Psoas muscle (tissue), 8 donors: ENCODE measurements at places on chromosomes 16 and 17.
A peak's percentile ranks its signal among the peaks of the same experiment; 100 is the strongest.

DNA sequence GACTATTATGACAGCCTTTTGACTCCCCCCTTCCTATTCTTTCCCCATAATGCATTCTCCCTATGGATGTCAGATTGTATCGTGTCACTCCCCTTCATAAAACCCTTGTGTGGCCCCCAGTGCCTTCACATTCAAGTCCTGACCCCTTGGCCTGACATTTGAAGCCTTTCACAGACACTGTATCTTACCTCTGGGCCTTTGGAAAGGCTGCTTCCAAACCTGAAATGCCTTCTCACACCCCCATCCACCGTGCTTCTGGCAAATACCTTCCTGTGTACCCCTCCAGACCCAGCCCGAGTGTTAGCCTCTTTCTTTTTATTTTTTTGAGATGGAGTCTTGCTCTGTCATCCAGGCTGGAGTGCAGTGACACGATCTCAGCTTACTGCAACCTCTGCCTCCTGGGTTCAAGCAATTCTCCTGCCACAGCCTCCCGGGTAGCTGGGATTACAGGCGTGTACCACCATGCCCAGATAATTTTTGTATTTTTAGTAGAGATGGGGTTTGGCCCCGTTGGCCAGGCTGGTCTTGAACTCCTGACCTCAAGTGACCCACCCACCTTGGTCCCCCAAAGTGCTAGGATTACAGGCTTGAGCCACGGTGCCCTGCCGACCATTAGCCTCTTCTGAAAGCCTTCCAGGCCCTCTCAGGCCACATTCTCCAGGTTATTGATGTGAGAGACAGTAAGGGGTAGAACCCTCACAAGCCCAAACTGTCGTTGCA lies 2.1 kb downstream of the ARMC5 start:
- no peak for DNase-seq

DNA sequence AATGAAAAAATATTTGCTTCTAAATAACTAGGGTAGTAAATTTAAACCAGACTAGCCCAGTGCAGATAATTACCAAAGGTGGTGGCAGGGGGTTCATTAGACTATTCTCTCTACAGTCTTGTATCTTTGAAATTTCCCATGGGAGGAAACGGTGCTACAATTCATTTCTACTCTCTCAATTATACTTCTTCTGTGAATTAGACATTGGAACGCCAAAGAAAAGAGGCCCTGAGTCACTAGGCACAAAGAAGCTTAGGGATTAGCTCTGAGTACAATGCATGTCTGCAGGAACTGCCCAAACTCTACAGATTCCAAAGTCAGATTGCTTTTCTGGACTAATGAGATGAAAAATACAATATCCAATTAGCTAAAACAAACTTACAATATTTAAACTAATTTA lies 30.7 kb upstream of the ARL6IP1 start:
- DNase-seq = no peak

GRCh38 chr16:66481943-66482390 lies 54.9 kb downstream of the BEAN1 start:
- DNase-seq = no peak

DNA sequence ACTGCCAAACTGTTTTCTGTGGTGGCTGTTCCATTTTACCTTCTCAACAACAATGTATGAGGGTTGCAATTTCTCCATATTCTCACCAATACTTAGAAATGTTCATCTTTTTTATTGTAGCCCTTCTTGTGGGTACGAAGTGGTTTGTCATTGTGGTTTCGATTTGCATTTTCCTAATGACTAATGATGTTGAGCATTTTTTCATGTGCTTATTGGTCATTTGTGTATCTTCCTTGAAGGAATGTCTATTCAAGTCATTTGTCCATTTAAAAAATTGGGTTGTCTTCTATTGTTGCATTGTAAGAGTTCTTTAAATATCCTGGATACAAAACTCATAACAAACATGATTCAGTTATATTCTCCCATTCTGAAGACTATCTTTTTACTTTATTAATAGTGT lies 47.5 kb upstream of the CCL2 start:
- no peak for DNase-seq

DNA sequence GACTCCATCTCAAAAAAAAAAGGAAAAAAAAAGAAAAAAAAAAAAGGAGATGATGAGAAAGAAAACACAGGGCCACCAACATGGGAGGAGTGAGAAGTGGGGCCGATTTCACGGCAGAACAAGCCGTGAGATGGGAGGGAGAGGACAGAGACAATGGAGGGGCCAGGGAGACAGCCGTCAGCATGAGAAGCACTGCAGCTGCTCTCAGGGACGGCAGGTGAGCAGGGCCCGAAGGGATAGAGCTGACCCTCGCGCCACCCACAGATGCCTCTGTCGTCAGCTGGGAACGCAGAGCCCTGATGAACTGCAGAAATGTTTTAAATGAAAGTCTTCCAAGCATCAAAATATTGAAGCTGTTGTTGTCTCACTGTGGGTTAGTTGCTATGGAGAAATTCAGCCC lies 20.3 kb downstream of the PITPNM3 start:
- no peak for DNase-seq

GRCh38 chr16:23368469-23368868 lies 66.4 kb downstream of the SCNN1B start:
- no peak for DNase-seq

DNA sequence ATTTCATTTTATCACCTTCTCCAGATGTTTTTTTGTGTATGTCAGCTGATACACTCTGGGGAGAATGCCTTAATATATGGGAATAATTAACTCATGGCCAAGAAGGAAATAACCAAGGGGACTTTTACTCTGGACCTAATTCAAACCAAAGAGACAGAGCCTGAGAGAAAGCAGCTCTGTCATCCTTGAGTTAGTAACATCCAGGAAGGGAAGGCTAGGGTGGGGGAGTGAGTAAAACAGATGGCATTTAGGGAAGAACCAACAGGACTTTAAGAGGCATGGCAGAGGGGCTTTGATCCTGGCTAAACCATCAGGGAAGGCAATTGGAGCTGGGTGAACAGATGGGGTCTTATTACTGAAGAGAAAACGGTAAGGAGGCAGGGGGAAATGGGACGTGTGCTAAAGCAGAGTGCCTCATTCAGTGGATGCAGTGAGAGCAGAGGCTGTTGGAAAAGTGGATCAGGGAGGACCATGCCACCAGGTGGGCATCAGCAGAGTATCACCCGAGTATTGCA lies 2.5 kb upstream of the SMPD3 start:
- DNase-seq = no peak

DNA sequence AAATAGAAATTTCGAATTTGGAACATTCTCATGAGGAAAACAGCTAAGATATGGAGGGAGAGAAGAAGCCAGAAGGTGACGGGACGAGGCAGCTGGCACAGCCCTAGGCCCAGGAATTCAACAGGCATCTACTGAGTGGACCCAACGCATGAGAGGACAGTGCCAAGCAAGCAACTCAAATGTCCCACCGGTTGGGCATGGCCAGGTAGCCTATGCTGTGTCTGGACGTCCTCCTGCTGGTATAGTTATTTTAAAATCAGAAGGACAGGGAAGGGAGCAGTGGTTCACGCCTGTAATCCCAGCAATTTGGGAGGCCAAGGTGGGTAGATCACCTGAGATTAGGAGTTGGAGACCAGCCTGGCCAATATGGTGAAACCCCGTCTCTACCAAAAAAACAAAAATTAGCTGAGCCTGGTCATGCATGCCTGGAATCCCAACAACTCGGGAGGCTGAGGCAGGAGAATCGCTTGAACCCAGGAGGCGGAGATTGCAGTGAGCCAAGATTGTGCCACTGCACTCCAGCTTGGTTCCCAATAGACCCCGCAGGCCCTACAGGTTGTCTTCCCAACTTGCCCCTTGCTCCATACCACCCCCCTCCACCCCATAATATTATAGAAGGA lies 2.0 kb downstream of the GH1 start:
- no peak for DNase-seq

DNA sequence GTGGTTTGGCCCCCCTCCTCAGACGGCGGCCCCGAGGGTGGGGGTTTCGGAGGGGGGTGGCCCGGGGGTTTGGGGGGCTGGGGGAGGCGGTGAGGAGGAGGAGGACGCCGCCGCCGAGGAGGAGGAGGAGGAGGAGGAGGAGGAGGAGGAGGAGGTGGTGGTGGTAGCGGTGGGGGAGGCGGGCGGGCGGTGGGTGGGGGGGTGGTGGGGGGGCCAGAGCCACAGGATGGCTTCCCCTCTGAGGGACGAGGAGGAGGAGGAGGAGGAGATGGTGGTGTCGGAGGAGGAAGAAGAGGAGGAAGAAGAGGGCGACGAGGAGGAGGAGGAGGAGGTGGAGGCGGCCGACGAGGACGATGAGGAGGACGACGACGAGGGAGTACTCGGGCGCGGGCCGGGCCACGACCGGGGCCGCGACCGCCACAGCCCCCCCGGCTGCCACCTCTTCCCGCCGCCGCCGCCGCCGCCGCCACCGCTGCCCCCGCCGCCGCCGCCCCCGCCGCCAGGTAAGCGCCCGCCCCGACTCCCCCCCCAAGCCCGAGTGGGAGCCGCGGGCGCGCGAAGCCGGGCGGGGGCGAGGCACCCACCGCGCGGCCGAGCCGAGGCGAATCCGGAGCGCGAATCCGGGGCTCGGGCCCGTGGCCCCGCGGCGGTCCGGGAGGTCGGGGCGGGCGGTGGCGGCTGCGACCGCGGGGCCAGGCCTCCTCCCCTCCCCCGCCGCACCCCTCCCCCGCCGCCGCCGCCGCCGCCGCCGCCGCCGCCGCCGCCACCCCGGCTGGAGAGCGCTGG lies 3.8 kb upstream of the CHD3 start:
- no peak for DNase-seq

DNA sequence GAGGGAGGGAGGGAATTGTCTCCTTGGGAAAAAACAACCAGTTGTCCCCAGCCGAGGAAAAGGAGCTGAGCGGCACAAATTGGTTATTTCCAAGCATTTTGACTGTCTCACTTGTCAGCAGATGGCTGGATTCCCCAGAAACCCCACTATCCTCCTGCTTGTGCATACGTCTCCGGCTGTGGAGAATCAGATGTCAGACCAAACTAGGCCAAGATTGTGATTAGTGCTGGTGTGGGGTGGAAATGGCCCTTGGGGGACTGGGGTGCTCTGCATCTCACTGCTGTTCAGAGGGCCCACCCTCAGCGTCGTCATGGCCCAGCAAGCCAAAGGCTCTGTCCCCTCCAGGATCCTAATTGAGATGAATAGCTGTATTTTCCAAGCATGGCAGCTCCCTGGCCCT lies 131.7 kb upstream of the HSBP1 start:
- DNase-seq = no peak

DNA sequence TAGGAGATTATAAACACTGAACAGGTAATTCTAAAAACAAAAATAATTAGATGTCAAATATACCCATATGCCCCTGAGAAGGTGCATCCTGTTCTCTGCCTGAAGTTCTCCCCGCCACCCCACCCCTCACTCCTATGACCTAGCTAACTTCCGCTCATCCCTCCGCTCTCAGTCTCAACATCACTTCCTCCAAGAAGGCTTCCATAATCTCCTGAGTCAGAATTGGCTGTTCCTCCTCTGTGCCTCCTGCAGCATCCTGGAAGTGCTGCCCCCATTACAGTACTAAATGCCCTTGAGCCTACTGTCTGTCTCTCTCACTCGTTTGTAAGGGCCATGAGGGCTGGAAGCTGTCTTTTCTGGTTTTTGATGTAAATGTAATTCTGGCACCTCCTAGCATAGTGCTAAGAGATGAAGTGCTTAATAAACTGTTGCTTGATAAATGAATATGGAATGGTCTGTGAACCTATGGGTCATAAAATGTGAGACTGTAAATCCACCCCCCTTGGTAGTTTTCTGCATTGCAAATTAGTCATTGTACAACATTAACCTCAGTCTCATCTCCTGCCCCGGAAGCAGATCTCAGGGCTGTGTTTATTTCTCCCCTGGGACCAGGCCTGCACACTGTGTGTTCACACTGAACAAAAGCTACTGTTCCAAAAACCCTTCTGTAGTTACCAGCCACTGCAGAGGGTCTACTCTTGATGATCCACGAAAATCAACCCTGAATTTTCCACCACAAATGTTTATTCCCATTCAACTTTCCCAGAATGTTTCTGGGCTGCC lies 3.9 kb upstream of the MYO1D start:
- no peak for DNase-seq

DNA sequence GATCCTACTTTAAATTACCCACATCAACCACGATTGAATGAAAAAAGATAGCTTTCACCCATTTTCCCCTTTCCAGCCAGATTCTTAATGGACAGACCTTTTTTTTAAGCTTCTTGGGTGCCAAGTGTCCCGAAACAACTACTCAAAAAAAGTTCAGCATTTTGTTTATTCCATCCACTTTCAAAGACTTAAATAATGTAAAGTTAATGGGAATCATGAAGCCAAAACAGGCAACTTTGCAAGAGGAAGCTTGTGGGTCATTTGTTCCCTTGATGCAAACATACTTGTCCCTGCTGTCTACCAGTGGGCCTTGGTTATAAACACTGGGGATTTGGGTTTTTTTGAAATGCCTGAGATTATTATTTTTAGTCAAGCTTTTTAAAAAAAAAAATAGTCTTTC lies 414.0 kb upstream of the PSMD7 start:
- no peak for DNase-seq

- peak; percentile 78 for DNase-seq
Observed at GRCh38 chr16:9053006-9053601, 38.3 kb upstream of the HAPSTR1 start.

DNA sequence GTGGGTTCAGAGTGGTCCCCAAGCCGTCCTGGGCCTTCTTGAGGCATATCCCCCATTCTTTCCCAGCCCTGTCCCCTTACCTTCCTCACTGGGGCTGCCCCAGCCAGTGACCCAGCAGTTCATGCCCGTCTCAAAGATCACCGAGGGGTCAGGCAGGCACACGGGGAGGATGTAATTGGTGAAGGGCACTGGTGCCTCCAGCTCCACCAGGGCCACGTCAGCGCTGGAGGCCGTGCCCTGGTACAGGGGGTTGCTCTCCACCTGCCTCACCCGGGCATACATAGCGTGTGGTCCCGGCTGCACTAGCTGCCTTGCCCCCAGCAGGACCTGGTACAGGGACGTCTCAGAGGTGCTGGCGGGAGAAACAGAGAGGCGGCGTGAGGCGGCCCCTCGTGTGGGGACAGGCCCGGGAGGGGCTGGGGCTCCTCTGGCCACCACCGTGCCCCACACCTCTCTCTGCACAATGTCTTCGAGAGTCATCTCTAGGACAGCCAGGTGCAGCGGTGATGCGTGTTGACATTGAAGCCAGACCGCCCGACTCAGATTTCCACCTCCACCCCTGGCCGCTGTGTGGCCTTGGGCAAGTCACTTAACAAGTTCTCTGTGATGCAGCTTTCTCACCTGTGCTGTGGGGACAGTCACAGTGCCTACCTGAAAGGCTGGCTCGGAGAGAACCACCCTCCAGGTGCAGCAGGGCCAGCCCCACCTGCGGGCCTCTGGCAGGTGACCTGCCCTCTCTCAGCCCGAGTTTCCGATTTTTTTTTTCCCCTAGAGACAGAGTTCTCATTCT lies 5.8 kb downstream of the PRSS27 start:
- no peak for DNase-seq

DNA sequence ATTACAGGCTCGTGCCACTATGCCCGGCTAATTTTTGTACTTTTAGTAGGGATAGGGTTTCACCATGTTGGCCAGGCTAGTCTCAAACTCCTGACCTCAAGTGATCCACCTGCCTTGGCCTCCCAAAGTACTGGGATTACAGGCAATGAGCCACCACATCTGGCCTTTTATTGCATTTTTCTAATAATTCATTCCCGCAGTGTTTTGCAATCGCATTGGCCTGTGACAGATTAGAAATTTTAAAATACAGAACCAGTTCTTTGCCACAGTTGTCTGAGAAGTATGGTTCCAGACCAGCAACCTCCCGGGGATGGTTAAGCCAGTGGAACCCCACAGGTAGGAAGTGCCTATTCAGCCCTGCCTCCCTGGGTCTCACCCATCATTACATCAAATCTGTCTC lies 3.2 kb upstream of the CRHR1 start:
- no peak for DNase-seq

GRCh38 chr17:43461185-43461584 lies 22.6 kb upstream of the DHX8 start:
- no peak for DNase-seq
